ENCODE measurements at places on chromosomes 5 and 9.

DNA sequence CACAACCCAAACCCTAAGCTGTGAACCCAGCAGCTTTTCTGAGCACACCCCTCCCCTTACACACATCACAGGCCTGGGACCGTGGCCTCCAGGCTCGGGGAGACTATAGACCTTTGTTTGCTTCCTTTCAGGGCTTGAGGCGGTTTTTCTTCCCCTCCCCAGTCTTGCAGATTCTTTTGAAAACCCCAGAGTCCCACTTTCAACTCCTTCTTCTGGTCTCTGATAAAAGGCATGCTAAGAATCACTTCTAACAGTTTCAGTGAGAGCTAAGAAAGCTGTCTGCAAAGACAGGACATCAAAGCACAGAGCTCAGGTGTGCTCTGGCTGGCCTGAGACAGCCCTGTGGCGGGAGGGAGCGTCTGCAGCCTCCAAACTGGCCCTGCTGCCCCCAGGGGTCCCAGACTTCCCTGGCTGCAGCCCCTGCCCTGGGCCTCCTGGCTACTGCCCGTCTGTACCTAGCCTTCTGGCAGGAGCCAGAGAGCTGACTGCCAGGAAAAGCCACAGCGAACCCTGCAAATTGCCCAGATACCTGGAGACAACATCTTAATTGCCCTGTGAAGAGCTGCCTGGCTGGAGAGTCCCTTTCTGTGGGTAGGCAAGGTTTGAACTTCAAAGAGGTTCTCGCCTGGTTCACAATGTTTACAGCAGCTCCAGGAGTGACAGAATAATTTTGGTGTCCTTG is 138.9 kb downstream of the GADD45G start:
- DNase-seq = no peak

DNA sequence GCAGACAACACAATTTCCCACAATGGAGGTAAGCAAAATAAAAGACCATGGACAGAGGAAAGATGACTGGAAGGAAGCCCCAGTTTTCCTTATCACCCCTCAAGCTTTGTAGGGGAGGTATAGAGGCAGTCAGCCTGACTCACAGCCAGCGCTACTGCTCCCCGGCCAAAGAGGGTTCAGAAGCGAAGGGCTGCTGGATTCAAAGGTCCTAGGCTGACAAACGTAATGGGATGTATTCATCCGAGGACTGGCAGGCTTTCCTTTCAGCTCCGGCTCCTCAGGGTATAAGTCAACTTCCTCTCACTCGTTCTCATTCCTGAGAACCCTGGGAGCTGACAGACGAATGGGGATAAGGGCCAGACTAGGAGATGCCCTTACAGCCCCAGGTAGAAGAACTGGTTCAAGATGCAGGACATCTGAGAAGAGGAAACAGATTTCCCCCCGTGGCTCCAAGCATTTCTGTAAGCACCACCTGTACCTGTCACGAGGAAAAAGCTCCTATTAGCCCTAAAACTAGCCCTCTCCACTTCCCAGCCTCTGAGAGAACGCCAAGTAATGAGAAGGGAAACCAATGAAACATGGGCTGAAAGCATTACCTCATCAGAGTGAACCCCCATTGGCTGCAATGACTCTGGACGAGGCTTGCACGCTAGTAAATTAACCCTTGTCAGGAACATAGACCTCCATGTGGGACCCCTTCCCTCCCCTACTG is 22.1 kb upstream of the FAM13B start:
- DNase-seq = no peak

- DNase-seq = no peak
These were observed 128.9 kb upstream of the DMRT1 start for GRCh38 chr9:712643-713042.

- DNase-seq = no peak
These were observed 12.0 kb upstream of the DNAH5 start for GRCh38 chr5:13956471-13956870.

GRCh38 chr5:93307557-93307956 is 273.5 kb downstream of the NR2F1-AS1 start:
- DNase-seq = no peak

GRCh38 chr9:134325096-134325812 is 1.0 kb upstream of the RXRA start:
- DNase-seq = no peak

DNA sequence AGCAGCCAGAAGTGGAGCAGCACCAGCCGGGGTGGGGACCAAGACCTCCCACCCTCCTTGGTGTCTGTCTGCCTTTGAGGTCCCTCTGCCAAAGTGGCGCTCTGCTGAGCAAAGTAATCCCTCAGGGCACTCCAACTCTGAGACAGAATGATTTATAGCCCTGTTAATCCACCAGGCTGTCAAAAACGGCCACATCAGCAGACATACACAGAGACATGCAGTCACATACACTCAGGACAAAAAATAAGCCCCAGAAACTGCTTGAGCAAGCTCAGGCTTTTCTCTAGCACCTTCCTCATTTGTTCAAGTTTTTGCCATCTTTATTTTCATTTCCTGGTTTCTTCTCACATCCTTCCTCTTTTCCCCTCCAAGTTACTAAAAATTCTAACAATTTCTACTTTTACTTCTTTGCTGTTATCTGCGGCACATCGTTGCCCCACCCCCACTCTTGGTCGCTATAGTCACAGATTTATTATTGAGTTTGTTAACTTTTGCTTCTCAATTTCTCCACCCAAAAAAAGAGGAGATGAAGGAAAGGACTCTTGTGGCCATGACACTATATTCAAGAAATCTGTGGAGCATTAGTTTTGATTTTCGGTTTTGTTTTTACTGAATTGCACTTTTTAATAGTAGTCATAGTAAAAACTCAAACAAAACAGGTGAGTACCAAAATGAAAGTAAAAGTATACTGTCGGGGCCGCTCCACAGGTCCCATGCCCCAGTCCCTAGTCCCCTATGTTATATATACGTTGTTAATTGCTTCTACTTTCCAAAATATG is 17.4 kb upstream of the ADRB2 start:
- peak; percentile 38 for DNase-seq

DNA sequence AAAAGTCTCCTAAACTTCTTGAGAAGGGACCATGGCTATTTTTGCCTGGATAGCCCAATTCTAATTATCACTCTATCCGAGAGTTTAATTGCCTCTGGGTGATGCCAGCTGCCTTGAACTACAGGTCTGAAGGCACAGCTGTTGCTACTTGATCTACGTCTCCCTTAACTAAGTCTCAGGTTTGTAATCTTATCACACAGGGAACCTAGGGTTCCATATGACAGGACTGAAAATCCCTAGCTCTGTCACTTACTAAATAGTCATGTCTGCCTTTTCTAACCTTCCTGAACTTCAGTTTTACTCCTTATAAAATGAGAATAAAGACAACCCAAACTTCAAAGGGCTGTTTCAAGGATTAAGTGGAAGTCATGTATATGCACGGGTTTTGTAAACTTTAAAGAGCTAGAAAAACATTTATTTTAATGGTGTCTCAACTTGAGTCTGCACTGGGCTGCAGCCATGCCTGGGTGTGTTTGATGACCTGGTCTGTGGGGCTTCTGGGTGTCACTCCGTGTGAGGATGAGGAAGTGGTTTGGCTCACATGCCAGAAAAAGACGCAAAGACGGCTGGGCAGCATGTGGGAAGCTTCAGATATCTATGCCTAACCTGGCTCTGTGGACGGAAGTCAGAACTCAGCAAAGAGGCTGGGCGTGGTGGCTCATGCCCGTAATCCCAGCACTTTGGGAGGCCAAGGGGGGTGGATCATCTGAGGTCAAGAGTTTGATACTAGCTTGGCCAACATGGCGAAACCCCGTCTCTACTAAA is 129.3 kb upstream of the SLC44A1 start:
- DNase-seq = no peak

DNA sequence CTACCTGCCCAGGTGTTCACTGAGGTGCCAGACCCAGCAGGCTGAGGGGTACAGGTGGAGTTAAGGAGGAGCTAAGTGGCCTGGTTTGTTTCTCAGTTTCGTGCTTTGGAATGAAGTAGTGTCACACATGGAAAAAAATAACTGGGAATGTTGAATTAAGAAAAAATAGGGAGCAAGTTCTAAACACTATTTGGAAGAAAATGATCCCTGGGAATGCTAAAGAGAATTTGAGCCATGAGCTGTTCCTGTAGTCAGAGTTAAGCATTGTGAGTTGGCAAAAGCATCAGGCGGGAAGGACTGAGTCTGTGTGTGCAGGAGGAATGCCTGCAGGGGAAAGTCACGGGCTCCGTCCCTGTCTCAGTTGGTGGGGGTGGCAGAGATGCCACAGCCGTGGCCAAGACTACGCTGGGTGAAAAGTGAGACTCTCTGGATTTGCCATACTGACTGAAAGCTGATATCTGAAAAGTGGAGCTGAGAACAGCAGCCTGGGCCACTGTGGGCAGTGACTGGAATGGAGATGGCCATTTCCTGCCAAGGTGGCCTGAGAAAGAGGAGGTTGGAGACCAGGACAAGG is 37.0 kb downstream of the SYK start:
- DNase-seq = no peak

DNA sequence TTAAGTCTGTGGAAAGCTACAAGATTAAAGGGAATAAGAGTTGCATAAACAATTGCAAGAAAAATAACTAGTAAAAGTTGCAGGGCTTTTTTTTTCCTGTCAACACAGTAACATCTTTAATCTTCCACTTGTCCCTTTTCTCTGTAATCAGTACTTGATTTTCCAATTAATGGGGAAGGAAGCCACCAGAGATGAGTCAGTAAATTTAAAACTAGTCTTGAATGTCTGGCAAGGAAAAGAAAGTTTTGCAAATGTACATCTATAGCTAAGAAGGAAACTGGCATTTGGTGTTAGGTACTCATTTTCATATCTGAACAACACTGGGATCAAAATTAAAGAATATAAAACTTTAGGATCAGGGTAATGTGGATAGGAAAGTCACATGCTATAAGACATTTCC is 17.1 kb downstream of the DAP start:
- DNase-seq = no peak

DNA sequence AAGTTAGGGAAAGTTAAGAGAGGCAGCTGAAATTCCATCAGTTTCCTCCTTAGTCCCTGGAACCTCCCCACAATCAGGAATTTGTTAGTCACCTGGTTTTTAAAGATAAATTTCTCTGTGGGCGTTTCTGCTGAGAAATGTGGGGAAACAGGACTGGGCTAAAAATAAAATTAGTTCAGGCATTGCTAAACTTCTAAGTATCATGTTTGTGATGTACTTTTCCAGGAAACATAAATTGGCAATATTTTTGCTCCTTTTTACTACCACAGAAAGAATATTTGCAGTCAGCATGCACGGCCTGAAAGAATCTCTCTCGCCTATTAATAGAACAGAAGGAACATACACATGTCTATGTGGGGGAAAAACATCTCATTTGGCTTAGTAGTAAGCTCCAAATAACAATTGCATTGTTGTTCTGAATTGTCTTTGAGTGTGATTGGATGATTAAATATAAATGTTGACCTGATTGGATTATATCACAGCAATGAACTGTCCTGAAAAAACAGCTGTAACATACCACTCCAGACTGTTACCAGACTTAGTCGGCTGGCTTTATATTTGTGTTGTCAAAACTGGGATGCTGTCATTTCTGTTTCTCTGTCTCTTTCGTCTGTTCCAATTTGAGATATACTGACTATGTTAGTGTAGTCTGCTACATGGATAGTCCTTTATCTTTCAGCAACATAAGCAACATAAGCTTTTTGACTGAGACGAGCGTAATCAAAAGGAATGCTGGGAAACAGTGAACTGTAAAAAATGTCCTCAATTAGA is 12.9 kb downstream of the TJP2 start:
- DNase-seq = no peak

DNA sequence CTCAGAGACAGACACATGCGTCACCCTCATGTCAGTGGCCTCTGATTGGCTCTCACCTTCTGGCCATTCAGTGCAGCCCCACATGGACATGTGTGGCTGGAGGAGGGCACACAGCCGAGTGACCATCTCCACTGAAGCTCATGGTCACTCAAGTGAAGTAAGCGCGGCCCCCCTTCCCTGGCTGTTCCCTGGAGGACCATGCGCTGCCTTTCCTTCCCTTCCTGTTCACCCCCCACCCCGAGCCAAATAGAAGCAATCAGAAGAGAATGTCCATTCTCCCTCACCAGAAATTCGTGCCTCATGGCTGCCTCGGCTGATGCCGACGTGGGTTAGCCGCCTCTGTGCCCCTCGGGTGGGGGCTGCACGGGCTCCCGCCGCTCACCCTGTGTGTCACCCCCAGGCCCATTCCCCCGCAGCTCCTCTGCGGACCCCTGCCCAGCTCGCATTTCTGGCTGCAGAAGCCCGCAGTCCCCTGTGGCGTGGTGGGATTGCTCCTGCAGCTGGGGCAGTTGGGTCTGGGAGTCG is 12.5 kb upstream of the COL5A1 start:
- DNase-seq = no peak

DNA sequence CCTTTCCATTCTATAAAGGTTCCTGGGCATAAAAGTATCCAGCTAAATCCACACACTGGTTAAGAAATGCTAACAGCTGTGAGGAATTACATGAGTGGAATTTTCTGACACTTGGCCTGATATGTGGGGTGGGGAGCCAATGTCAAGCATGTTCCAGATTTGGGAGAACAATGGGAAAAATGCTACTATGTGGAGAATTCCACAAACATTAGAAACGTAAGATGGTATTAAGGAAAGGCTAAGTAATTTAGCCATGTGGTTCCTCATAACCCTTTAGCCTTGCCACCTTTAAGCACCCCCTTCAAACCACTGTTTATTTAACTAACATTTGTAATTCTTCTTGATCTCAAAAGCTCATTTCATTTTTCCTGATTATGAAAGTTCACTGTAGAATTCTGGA is 149.2 kb downstream of the GNA14 start:
- no peak for DNase-seq

GRCh38 chr5:133265720-133266526 is 214.1 kb downstream of the HSPA4 start:
- DNase-seq = no peak

DNA sequence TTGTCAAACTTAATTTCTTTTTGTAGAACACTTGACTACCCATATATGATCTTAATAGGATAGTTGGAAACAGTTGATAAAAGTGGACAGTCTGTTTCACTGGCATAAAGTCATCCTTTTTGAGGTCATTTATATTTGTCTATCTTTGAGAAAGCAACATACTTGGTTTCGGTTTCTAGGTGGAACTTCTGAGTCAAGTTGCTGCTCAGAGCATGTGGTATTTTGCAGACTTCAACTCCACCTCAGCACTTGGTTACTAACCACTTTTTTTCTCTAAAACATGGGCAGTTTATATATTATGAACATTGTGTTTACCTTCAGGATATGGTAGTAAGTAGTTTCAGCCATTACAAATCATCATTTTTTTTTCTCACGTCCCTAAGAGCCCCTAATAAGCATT is 1749.0 kb upstream of the C9orf72 start:
- no peak for DNase-seq

GRCh38 chr5:112016980-112017379 is 260.0 kb upstream of the NREP start:
- DNase-seq = no peak

DNA sequence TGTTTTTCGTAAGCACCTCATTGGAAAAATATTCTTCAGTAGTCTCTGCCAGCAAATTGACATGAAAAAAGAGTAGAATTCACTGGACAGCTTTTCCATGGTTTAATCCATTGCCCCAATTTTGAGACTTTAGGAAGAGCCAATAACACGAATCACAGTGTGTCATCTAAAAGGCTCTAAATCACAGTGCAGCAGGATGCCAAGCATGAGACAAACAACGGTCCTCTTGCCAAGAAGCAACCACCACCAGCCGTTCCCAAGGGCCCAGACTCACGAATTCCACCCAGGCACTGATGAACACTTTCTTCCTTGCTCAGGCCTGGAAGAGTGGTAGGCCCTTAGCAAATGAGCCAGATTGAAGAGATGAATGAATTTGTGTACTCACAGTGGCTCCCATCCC is 18.3 kb upstream of the IRX4 start:
- DNase-seq = no peak
